ENCODE measurements at places on chromosomes 16 and 17.
A peak's percentile ranks its signal among the peaks of the same experiment; 100 is the strongest.

- no peak for DNase-seq
Measured at GRCh38 chr16:51150888-51151320, at the start of gene SALL1. TSS of gene SALL1 (minus strand) at chr16:51151270. CDS start at chr16:51151241, 29 bp downstream.

DNA sequence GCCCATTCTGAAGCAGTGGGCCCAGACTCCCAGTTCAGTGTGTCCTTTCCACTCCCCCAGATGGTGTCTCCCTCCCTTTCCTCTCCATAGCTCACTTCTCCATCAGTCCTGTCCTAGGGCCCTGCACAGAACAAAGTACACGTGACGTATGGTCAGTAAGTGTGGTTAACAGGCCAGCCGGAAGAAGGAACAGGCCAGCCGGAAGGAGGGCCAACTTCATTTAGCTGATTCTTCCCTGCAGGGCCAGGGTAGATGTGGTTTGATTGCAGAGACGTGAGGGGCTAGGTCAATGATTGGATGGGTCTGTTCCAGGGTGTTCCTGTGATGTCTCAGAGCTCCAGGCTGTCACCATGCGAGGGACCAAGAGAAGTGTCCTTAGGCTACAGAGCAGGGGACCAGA lies 28.9 kb upstream of the SPPL2C start:
- DNase-seq, result no peak

- peak; percentile 88 for DNase-seq
Measured at GRCh38 chr17:7836596-7837407, 2.8 kb downstream of the KDM6B start.

- DNase-seq, result no peak
Measured at GRCh38 chr16:17939723-17940122, 396.8 kb downstream of the NPIPA8 start.

GRCh38 chr17:69828087-69828486 lies 246.9 kb upstream of the KCNJ16 start:
- DNase-seq, result no peak

DNA sequence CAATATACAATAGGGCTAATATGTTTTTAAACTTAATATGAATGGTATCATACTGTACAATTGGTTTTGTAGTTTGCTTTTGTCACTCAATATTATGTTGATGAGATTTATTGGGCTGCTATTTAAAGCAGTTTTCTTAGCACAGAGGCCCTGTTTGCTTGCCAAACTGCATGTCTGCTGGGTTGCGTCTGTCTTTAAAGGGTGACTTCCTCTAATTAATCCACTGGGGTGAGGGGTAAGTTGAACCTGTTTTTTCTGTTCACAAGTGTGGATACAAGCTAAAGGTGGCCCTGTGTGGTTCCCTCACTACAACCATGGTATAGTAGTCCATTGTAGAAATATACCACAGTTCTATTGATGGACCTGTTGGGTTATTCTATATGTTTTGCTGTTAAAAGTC lies 19.7 kb downstream of the TTC19 start:
- DNase-seq, result no peak

DNA sequence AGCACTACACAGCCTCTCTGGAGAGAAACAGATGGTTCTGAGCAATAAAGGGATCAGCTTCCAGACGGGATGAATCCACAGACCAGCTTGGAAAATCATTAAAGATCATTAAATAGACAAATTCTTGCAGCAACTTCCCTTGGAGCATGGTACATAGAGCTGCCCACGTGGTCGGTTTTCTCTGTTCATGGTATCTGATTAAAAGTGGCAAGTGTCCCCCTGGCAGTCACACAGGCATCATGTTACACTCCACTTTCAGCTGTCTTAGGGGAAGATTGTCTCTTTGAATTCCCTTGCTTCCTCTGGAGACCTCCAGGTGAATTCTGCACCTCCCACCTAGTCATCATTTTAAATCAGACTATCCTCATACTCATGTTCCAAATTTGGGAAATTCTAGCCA lies 92.2 kb upstream of the CACNG3 start:
- no peak for DNase-seq

- no peak for DNase-seq
Measured at GRCh38 chr16:4525069-4525468, 13.5 kb downstream of the CDIP1 start.

DNA sequence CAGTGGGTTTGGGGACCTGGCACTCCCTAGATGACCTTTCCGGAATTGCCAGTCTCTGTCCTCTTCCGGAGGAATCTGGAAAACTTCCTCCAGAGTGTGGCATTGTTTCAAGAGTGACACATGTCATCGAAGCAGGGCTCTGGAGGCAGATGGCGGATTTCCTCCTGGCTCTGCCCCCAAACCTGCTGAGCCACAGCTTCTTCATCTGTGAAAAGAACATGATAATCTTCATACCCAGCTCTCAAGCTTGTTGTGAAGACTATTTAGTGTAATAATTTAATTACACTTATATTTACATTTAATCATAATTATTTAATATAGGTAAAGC lies 19.7 kb upstream of the TEX2 start:
- no peak for DNase-seq

- no peak for DNase-seq
Measured at GRCh38 chr16:17276010-17276530, 194.7 kb downstream of the XYLT1 start.

DNA sequence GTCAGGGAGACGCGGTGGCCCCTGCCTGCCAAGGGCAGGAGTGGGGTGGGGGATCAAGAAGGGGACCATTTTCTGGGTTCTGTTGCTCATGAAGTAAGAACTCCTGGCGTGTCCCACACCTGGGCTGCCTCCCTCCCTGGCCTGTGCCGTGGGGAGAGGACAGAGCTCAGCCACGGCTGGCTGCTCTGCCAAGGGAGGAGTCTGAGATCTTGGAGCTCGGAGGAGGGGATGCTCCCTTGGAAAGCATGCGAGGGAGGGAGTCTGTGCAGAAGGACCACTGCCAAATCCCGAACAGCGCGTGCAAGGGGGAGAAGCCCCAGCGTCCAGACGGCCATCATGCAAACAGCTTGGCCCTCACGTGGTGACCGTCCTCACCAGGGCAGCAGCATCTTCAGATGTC lies 64.2 kb upstream of the ZNF469 start:
- no peak for DNase-seq

DNA sequence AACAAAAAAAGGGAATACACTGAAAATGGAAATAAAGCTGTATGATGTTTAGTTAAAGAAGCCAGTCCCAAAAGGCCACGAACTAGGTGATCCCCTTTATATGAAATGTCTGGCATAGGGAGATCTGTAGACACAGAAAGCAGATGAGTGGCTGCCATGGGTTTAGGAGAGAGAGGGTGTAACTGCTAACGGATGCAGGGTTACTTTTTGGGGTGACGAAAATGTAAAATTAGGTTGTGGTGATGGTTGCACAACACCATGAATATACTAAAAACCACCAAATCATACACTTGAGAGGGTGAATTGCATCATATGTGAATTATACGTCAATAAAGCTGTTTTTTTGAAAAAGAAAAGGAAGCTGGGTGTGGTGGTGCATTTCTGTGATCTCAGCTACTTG lies 99.6 kb downstream of the ADCY9 start:
- DNase-seq, result no peak

DNA sequence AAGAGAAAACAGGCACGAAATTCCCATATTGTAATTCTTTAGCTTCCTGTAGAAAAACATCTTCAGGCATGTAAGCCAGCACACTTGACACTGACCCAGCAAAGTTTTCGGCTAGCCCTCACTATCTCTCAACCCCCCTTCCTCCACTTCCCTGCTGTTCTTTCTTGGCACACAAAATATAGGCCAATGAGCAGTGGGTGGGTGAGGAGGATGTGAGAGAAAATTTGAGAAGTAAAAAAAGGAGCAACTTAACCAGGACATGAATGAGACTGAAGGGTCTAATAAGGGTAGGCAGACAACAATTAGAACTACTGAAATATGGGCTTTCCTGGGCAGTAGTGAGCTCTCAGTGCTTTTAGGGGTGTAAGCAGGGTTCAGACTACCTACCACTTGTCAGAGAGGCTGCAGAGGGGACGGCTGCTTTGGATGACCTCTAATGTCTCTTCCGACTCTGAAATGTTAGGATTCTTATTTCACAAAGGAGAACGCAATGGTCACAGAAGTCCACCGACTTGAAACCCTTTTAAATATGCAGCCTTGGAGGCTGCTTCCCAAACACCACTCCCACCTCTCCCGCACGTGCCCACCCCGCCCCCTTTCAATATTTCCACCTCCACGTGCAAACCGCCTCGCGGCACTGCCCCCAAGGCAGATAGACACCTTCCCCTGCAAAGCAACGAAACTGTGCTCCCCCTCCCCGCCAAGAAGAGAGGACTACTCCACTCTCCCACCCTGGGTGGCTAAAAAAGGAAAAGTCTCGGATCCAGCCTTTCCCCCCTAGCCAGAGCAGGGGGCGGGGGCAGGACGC lies 889 bp downstream of the MBTD1 start:
- DNase-seq, result peak; percentile 9

DNA sequence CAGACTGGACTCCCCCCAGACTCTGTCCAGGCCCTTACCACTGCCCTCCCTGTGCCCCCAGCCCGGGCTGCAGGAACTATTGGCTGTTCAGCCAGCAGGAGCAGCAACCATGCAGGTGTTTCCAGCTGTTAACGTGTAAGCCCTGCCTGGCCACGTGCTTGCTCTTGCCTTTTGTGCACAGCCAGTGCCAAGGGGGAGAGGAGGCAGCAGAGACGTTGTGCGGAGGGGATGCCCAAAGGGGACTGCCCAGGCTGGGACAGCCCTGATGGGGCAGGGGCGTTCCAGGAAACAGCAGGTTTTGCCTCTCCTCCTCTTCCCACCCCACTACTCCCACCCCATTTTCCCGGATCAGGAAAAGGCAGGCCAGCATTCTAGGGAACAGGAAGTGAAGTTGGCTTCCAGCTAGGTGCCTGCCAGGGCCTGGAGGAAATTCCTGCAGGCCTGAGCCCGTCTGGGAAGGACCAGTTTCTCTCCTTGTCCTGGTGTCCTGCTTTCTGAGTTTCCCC lies 16.7 kb upstream of the LASP1NB start:
- peak; percentile 70 for DNase-seq

DNA sequence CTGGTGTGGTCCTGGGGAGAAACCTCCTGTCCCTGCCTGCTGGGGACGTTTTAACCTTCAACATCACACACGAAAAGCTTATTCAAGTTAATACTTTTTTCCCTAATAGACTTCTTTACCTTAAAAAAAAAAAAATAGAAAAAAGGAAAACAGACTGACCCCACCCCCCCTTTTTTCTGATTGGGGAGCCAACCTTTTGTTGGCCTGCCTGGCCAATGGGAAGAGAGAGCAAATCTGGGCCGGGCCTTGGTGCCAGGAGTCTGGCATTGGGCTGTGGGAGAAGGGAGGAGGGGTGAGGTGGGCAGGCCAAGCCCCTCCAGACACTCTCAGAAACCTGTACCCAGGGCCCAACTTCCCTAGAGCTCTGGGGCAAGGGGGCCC lies 3.0 kb downstream of the CBX8 start:
- DNase-seq, result no peak

GRCh38 chr17:57902800-57903759 lies 52.1 kb downstream of the CUEDC1 start:
- peak; percentile 94 for DNase-seq

DNA sequence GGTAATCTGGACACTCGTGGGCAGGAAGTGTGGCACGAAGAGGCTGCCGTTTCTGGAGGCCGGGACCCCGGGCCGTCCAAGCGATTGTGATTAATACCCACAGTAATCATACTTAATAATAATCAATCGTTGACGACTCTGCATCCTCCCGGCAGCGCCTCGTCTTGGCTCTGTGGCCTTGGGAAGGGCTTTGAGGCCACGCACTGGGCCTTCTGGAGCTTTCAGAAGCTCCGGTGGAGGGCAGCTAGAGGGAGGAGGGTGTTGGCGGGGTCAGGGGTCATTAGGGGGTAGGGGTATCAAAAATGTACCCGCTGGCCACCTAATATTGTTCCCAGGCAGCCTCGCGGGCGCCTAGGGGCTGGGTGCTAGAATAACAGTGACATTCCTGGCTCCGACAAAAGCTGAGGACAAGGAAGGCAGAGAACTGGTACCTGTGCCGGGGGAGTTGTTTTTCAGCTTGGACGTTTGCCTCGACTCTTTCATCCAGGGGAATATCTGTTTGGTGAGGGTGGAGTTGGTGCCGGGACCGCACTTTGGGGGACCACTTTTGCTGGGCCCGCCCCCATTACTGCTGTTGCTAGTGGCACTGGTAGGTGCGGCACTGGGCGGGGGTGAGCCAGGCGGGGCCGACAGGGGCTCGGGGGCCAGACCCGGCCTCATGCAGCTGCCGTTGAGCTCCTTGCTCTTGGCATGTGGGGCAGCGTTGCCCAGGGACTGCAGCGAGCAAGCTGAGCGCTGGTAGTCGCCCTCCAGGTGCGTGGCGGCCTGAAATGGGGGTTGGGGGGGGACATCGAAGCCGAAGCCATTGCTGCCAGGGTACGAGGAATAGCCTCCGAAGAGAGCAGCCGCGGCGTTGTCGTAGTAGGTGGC lies 6.9 kb upstream of the HOXB2 start:
- no peak for DNase-seq

GRCh38 chr17:7840441-7840840 lies 6.4 kb downstream of the KDM6B start:
- DNase-seq, result no peak

GRCh38 chr17:4881761-4882555 lies 17.4 kb upstream of the C17orf107 start:
- peak; percentile 74 for DNase-seq

DNA sequence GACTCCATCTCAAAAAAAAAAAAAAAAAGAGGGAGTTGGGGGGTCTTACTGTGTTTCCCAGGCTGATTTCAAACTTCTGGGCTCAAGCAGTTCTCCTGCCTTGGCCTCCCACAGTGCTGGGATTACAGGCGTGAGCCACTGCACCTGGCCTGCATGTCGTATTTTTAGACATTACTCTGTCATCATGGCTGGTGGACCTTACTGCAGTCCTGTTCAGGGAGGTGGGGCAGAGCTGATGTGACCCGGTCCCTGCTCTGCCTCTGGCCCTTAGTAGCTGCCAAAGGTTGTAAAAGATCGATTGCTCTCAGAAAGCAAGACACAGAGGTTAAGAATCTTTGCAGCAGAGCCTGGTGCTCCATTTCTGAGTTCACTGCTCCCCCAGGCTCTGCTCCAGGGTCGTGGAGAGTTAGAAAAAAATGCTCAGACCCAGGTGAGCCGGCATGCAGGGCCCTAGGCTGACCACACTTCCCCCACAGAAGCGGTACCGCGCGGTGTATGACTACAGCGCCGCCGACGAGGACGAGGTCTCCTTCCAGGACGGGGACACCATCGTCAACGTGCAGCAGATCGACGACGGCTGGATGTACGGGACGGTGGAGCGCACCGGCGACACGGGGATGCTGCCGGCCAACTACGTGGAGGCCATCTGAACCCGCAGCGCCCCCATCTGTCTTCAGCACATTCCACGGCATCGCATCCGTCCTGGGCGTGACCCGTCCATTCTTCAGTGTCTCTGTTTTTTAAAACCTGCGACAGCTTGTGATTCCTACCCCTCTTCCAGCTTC lies 7.1 kb upstream of the LASP1NB start:
- no peak for DNase-seq

DNA sequence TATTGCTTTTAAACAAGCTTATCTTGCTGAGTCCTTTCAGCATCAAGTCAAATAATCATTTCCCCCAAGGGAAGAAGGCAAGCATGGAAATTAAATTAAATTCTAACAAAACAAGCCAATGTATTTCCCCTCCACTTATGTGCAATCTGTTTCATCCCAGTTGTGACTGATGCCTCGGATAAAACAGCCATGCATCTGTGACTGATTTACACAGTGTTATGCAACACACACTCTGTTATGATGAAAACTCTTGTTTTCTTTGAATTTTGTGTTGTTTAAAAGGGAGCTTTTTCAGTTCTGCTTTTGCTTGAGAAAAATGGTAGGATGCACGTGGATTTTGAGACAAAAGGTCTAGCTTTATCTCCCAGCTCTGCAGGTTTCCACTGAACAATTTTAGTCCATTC lies 32.6 kb downstream of the TMEM100 start:
- no peak for DNase-seq
